Gastroesophageal sphincter (tissue), 4 donors: ENCODE measurements at places on chromosomes 5 and 9.

- ATAC-seq, result no peak
Observed at GRCh38 chr5:168852329-168852728, 273.2 kb upstream of the PANK3 start.

DNA sequence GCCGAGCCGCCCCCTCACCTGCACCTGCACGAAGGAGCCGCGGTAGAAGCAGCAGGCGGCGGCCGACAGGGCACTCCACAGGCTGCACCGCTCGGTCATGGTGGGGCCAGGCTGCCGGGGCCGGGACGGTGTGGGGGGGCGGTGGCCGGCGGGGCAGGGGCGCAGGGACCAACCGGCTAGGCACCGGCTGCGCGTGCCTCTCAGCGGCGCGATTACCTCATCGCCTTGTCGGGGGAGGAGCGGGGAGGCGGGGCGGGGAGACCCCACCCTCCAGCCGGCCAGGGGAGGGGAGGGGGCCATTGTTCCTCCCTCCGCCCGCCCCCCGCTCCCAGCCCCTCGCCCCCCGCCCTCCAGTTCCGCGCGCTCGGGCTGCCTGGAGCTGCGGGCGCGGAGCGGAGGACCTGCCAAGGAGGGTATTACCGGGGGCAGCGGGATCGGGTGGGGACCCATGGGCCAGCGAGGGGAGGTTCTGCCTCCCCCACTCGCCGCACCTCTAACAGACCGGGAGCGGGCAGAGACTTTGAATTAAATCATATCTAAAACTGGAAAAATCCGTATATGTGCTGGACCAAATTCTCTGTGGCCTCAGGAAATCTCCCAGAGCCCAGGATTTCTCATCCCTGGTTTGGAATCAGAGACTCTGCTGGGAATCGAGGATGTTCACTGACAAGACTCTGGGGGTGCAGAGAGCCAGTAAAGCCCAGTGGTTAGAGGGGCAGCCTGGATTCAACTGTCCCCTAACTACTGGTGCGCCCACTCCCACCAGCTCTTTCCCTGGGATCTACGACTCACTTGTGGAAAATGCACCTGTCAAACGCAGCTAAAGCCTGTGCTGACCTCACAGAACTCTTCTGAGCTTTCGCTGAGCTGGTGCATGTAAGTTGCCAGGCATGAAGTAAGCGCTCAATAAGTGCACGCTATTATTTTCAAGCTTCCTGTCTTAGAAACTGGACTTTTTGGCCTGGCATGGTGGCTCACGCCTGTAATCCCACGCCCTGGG is 20.3 kb upstream of the TOR2A start:
- ATAC-seq, result peak; percentile 14

- no peak for ATAC-seq
Observed at GRCh38 chr5:155239803-155240202, 226.2 kb downstream of the KIF4B start.

GRCh38 chr9:36820392-36820861 is 213.6 kb downstream of the PAX5 start:
- ATAC-seq, result no peak

DNA sequence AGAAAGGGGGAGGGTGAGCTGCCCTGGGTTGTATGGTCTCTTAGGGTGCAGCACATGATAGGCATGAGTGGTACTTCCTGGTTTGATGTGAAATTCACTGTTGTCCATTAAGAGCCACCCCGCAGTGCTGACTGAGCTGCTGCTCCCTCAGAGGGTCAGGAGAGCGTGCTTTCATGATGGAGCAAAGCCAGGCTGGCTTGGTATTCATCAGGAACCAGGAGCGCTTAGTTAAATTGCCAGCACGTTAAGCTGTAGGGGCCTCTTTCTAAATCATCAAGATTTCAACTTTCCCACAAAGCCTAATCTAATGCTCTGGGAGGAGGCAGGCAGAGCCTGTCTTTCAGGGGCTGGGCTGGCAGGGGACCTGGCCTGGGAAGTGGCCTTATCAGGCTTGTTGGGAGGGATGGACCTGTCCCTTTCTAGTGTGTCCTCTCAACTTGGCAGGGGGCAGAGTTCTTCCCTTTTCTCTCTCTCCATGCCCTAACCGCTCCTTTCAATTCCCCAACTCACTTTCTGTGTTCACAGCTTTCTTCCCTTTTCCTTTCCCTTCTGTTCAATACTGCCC is 7.9 kb downstream of the CYSTM1 start:
- peak; percentile 55 for ATAC-seq

DNA sequence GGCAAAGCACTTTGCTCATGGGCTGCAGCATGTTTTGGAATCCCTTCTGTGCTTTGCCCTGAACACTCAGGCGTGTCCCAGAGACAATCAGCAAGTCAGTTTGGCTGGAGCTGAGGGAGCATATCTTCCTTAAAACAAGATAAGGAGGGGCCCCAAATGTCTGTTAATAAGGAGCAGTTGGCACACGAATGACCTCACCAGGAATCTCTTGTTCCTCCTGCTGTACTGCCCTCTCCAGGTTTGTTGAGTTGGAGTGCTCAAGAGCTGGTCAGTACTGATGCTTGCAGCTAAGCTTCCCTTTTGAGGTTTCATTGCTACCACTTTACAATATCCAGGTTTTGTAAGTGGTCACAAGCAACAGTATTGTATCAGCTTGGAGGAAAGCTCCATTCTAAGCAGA is 101.3 kb upstream of the EGFLAM start:
- ATAC-seq, result no peak

DNA sequence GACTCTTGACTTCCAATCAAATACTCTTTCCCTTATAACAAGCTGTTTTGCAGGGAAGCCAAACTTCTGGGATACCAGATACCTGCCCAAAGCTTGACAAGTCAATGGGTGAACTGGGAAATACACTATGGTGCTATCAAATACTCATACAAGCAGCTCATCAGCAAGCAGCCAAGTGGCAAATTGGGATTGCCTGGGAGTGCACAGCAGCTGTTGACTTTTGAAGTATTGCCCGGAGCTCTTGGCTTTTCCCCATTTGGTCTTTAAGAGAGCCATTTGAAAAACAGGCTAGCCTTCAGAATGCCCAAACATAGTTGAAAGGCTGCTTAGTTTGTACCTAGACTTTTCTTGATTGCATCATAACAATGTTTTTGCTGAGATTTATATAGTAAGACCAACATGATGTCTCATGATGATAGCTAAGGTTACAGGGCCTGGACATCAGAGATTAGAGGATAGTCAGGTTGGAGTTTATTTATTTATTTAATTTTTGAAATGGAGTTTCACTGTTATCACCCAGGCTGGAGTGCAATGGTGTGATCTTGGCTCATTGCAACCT is 210.1 kb upstream of the ZNF608 start:
- ATAC-seq, result no peak

- no peak for ATAC-seq
Observed at GRCh38 chr5:30832519-30832918, 361.0 kb upstream of the CDH6 start.

DNA sequence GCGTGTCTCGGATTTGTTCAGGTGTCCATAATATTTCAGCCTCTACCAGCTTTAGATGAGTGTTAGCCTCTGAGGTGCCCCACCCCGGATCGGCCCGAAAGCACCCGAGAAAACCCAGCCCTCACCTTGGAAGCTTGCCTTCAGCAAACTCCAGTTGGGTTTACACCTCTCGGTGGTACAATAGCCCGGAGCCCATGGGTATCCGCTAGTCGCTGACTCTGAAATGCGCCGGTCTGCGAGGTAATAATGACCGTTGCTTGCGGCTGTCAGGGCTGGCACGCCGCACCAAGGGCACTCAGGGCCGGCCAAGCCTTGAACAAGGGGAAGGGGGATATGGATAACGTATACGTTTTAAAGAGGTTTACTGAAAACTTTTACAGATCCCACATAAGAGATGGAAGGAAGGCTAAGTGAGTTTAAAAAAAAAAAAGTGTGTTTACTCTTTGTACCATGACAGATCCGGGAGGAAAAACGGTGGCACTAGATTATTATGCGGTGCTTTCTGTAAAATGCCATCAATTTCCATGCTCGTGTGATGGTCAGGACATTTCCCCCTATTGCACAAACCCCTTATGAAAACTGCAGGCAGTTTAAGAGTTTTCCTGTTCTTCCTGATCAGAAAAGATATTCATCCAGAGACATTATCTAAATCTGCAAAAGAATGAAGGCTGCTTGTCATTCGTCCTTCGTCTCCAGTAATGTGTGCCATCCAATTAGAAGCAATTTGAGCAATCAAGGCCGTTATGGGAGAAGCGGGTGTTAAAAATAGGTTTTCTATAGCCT is 124.2 kb downstream of the TMEM161B start:
- no peak for ATAC-seq

- ATAC-seq, result peak; percentile 53
Observed at GRCh38 chr5:96125231-96125891, 163.7 kb upstream of the ELL2 start.
